ENCODE measurements at places on chromosomes 2 and 18.

DNA sequence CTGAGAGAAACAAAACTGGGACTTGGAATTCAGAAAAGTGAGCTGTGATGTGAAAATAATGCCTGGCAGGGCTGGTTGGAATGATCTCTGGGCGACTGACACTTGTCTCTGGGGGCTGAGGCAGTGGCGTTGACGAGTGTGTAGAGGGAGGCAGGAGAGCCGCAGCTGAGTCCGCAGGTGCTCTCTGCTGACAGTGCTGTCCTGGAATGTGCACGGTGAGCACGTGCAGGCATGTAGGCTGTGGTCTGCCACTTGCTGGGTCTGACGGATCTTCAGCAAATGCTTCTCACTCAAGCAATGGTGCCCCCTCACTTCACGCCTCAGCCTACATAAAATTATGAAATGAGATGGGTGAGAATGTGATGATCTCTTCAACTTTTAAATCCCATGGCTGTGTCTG lies 38.5 kb upstream of the ATP9B start:
- DNase-seq = no peak

GRCh38 chr18:26312199-26312598 lies 86.0 kb downstream of the TAF4B start:
- no peak for DNase-seq

- no peak for DNase-seq
Measured at GRCh38 chr2:177281400-177282180, 17.1 kb upstream of the NFE2L2 start.

DNA sequence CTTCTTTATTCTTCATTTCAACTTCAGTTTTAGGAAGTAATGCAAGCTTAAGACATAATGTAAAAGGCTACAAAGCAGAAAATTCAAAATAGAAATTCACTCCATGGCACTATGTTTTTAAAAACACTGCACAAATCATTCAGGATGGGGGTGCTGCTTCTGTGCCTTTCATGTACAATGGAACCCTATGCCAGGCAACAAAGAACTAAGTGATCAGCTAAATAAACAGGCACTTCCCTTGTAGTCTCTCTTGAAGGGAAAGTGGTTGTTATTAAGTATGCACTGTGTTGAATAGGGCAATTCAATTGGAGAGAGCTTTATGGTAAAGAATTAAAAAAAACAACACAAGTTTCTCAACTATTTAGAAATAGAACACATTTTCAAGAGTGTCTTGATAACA lies 10.9 kb upstream of the ERBB4 start:
- peak; percentile 4 for DNase-seq

DNA sequence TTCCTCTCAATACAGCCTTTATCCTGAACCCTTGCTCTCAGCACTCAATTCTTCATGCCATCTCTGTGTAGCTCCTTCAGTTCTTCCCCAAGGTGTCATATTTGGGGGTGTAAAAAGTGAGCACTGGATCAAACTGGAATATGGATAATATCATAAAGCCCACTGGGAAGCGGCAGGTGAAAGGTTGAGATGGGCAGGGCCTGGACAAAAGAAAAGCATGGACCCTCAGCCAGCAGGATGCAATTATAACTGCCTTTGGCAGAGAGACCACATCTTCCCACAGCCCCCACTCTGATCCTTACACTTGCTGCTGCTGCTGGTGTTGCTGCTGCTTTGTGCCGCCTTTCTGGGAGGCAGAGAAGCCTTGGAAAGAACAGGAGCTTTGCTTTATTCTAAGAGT lies 31.2 kb upstream of the STPG4 start:
- no peak for DNase-seq

DNA sequence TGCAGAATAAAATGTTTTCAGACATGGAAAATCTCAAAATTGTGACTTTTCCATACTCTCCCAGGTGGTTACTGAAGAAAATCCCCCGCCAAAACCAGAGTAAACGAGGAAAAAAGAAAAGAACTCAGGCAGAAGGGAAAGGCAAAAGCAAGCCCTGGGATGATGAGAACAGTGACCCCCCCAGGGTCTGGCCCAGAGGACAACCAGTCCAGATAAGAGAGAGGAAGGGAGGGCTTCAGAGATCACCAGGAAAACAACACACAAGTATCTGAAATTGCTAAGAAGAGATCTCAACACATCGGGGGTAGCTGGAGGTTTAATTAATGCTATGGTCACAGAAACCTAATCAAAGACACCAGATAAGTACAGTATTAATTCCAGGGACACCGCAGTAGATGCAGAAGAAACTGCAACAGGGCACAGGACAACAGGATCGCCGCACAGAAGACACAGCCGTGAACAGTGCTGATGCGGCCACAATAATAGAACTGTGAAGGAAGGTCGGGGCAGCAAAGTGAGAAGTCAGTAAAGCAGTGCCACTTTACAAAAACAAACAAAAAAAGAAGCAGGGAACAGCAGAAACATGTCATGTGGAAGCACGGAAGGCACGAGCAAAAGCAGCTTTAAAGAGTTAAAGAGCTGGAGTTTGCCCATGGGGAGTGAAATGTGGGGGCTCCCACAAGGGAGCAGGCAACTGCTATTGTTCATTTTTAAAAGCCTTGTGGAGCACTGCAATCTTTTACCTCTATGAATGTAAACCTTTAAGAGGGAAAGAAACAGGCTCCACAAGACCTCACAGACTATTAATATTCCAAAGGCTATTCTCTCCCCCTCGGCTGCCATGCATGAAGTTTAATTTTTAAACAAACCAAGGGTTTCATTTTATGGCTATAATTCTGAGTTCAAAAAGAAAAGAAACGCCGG lies 28.4 kb downstream of the FAM168B start:
- DNase-seq = no peak

DNA sequence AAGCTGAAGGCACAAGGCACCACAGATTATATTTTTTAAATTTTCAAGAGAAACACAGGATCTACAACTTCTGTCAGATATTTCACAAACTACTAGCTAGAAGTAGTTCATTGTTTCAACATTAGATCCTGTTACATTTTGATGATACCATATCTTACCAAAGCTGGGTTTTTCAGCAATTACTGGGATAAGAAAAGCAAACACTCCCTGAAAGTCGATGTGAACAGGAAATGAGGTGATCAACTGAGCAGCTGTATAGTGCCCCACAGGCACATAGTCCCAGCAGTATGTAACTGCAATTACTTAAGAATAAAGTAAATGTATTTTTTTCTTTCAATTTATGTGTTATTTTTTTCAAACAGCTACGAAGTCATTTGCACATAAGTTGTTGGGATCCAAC lies 103.5 kb downstream of the DNER start:
- DNase-seq = no peak

- no peak for DNase-seq
Measured at GRCh38 chr2:105800036-105800713, 55.5 kb downstream of the NCK2 start.

DNA sequence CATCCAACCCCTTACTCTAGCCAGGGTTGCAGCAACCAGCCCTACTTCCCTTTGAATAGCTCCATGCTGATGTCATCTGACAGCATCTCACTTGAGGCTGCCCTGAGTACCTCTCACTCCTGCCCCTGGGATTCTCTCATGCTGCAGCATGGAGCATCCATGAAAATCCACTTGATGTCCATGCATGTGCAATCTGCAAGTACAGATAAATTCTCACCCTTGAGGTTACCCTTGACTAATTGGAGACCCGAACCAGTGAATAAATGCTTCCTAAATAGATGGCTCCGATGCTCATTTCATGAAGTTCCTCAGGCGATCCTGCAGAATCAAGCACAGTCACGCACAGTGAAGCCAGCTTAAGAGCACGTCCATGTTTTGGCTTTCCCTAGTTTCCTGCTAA lies 298.3 kb downstream of the RBM43 start:
- no peak for DNase-seq

DNA sequence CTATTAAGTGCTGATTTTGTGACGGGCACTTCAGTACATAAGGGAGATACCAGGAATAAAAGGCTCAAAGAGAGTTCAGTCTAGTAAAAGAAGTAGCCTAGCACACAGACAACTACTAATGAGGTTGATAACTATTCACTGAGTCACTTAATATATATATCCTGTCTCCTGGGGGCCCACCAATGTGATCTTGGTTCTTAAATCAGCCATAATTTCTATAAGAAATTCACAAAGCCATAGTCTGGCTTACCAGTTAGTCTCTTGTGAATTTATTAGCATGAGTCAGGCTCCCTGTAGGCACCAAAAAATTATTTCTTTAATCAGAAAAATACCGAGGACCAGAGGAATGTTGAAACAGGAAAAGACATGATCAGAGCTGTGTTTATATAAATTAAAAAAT lies 10.4 kb downstream of the KCNE4 start:
- no peak for DNase-seq

DNA sequence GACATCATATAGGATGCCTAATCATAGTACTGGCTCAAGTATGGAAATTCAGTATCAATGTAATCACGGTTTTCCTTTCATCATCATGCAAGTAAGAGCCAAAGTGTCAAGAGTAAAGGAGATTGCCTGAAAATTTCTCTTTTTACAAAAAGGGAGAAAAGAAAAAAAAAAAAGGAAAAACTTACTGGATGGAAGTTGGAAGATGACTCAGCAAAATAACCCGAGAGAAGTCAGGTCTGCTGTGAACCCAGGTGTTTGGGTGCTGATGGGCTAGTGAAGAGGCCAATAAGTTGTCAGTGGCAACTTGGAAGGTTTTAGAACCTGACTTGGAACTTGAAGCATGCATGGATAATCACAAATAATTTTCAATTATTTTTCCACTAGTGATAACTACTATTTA lies 441.9 kb upstream of the SLC14A2 start:
- no peak for DNase-seq

All from NCI-H1105 (cell line).